ENCODE measurements at places on chromosomes 3 and 15.

DNA sequence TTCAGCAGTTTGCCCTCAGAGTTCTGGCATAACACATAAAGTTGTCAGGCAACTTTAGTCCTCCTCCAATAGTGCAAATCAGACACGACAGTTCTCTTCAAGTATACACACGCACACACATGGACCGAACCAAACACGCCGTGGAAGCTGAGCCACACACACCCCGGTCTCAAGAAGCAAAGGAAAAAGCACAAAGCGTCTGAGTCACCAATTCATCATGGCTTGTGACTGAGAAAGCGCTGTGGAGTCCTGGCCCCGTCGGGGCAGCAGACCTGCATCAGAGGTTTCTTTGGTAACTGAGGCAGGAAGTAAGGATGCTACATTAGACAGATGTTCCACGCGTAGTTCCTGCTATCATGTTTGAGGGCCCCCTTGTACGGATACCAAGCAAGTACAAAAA is 85.7 kb downstream of the VGLL4 start:
- no peak for DNase-seq

GRCh38 chr3:146280864-146281263 is 30.0 kb upstream of the PLSCR4 start:
- no peak for DNase-seq

DNA sequence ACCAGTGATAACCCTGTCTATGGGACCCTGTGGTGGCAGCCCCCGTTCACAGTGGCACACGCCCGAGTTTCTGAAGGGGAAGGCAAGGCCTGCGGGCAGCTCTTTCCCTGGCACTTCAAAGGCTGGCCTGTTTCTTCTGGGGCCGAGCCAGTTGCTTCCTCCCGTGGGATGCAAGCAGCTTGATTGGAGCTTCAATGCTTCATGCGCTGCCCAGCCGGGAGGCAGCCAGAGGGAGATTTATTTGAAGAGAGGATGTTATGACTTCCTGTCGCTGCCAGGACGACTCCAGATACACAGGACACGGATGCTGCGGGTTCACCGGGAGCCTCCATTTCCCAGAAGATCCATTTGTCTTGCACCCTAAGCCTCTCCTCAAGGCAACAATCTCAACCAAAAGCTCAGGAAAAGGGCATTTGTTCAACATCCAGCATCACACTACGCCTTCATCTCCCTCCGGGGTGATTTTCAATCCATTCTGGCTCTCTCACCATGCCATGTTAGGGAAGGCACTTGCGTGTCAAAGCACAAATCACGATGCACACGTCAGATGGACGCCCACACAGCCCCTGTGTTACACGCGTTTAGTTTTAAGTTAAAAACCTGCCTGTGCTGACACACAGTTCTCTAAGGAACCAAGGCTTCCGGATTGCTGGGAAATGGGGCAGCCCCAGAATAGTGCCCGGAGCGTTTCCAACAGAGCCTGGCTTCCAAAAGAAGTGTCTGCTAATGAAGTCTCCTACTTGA is 330.2 kb downstream of the OCA2 start:
- no peak for DNase-seq

DNA sequence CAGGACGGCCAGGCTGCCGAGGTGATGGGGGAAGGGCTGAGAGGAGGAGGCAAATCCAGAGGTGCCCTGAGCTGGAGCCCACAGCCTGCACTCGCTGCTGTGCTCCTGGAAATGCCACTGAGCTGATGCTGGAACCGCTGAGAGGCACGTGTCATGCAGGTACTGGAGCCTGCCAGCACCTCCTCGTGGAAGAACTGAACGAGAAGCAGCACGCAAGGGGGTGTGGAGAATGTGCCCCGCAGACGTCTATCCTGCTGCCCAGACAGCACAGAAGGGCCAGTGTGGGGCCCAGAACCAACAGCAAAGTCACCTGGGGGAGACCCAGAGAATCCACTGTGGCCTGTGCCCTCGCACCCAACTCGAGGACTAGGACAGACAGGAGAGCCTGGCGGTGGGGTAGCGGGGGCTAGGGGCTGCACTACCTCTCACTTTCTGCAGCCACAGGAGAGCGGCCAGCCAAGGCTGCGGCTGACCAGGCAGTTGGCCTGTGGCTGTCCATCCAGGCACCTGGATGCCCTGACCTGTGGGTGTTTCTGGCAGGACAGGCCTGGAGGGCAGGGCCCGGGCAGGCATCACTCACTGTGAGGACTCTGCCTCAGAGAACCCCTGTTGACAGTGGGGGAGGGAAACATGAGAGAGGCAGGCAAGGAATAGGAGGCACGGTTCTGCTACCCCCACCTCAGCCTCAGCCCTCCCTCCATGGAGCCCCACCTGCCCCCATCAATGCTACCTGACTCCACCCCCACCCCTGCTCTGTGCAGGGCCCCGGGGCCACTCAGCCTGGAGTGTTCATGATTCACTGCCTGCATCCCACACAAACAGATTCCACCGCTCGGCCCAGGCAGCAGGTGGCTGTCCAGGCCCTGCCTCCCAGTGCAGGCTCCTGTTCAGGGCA is 213.1 kb downstream of the TBC1D2B start:
- DNase-seq = peak; percentile 47

Measured in activated naive CD4-positive, alpha-beta T cell treated with anti-CD3 and anti-CD28 coated beads, Interleukin-2, amount 50 U/mL, for 72 hours (primary cell).